Hypothalamus (tissue), 51 donors: ENCODE measurements at places on chromosomes 12 and 14.

DNA sequence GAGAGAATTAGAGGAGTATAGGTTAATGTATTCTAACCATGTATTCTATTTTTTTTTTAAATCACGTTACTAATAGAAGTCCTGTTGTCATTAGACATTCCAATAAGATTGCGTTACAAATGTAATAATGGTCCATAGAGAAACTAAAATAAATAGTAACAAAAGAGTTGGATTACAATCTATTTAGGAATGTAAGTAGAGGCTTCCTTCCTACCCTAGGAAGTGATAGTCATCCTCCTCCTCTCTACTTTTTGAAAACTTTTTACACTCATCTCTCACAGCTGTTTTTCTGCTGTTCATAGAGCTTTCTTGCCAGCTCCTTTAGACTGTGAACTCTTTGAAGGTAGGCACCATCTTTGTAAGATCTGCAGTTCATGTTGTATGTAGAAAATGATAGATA, 23.6 kb downstream of the TRHDE start:
- DNase-seq: no peak

- DNase-seq: no peak
Measured at GRCh38 chr14:55348766-55349453, 62.7 kb downstream of the ATG14 start.

DNA sequence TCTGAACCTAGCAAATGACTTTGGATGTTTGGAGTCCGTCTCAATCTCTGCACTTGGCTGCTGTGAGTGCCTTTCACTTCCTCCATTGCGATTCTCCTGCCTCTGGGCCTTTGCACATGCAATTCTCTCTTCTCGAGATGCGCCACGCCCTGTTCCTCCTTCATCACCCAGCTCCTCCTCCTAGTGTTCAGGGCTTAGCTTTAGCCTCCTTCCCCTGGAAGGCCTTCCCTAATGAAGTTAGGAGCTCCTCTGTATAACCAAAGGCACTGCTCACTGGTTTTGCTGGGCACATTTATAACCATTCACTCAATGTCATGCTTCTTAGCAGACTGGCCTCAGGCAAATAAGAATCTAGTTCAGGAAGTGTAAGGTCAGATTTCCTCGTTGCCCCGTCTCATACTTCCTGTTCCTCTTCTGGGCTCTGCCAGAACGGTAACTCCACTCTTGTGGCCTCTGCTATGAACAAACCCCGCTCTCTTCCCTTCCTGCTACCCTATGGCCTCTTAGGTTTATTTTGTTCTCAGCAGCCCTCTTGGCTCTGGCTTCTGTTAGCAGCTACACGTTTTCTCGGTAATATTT, 171.4 kb downstream of the CRADD start:
- DNase-seq: no peak

- no peak for DNase-seq
Measured at GRCh38 chr14:96693987-96694386, 103.2 kb upstream of the VRK1 start.

DNA sequence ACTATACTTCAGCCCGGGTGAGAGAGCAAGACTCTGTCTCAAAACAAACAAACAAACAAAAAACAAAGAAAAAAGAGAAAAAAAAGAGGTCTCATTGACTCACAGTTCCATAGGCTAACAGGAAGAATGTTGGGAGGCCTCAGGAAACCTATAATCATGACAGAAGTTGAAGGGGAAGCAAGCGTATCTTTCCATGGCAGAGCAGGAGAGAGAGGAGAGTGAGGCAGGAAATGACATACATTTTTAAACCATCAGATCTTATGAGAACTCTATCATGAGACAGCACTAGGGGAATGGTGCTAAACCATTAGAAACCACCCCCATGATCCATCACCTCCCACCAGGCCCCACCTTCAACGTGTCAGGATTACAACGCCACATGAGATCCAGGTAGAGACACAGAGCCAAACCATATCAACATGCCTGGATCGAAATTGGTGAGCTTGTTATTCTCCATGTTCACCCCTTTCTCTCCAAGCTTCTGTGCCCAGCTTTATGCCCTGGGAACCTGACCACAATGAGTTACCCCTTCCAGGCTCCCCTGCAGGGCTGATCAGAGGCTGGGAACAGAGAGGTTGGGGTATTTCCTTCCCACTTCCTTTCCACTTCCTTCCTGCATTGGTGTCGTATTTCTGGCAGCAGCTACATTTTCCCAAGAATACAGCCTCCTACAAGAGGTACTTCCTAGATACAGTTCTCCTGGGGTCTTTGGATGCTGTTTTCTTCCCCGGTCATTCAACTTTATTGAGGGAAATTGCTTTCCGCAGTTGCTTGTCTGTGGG, 219.3 kb upstream of the FLRT2 start:
- DNase-seq: no peak

DNA sequence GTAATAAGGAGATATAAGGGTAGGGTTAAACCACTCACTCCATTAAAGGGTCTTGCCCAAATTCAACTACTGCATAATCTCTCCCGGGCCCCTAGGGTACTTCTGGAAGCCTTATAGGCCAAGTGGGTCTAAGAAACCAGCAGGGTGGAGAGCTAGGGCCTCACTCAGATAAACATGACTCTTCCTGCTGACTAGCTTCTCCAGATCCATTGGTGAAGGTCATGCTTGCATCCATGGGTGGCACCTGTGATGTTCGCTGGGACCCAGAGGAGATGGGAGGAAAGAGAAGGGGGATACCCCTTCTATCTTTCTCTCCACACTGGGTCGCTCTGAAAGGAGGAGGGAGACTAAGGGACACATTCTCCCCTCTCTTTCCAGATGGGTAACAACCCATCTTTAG, 36.1 kb upstream of the HIGD1C start:
- no peak for DNase-seq

GRCh38 chr12:51322452-51322851, 1.5 kb downstream of the BIN2 start:
- no peak for DNase-seq

- DNase-seq: no peak
Measured at GRCh38 chr12:31249356-31249755, 76.6 kb downstream of the SINHCAF start.

DNA sequence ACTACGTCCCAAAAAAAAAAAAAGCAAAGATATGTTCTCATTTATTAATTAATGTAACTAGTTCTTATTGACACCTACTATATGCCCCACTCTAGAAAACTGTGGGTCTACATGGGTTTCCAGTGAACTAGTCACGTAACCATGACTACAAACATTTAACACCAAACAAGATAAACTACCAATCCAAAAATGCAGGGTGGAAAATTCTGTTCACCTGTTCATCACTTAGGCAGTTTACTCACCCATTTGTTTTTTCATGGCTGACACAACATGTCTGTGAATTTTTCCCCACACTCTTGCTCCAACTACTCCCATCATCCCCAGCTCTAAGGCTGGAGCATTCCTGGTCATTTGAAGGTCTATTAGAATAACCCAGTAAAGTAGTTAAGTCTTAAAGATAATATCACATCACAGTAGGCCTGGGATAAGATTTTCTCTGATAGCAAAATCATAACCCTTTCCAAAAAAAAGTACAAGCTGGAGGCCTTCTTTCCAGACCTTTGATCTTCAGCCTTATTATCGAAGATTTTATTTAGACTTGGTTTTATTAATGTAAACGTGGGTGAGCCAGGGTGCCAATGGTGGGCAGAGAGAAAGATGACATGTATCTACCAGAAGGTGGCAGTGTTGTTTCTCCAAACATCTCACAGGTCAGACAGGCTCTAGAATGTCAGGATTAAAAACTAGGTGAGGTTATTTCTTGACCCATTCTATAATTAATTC, 61.6 kb upstream of the DAAM1 start:
- DNase-seq: no peak

DNA sequence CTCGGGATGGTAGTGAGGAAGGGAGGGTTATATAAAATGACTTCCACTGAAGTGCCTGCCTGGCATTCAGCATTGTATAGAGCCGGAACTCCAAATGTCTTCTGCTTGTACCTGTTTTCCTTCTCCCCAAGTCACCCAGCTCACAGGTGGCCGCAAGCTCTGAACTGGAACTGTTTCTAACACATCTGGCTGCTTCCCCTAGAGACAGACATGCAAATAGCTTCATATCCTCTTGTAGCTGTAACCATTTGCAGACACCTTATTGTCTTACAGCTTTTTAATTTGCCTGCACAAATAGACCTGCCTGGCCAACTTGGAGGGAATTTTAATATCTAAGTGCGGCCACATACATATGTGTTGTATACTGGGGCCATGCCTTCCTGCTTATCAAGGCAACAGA, 126.0 kb downstream of the CHST11 start:
- no peak for DNase-seq

- DNase-seq: no peak
Measured at GRCh38 chr12:53495903-53496751, 3.1 kb downstream of the MAP3K12 start.

- no peak for DNase-seq
Measured at GRCh38 chr14:50812856-50813543, 18.0 kb downstream of the NIN start.

DNA sequence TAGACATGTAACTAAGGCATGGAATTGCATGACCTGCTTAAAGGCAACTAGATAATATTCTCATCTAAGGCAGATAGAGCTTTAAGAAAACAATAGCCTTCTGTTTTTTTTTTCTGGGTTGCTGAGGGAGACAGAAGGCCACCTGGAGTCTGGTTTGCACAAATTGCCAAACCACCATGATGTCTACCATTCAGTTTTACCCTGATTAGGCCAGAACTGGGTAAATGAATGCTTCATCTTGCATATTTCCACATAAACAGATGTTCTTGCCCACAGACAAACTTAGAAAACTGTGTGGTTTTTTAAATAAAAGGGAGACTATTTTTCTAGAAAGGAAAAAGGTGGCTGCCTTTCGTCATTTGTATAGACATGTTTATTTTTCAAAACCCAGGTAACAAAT, 278.7 kb upstream of the PRICKLE1 start:
- DNase-seq: no peak

- DNase-seq: no peak
Measured at GRCh38 chr12:121804417-121805111, 755 bp downstream of the SETD1B start.

DNA sequence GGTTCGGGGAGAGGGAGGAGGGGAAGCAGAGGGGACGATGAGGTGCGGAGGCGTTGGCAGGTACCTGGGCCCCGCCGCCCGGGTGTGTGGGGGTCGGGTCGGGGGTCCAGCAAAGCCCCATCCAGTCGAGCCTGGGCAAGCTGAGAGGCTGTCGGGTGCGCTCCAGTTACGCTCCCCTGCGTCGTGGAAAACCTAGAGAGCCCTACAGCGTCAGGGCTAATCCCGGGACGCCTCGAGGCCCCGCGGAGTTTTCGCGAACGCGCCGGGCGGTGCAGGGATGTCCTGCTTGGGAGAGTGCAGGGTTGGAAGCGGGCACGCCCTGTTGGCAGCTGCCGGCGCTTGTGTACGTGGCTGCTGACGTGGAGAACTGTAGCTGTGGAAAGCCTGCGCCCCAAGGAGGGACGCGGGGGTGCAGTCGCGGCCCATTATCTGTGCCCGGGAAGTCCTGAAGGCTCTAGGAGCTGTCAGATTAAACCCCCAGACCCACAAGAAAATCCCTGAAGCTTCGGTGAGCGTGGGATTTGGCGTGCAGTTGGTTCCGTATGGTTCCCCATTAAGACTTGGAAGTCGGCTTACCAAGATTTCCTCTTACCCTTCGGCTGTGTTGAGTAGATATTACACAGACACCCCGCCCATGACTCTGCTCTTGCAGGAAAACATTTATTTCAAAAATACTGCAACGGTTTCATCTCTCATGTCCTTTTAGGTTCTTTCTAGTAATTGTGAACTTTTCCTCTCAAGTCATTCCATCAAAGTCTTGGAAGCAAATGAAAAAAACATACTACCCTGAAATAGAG, 11.3 kb upstream of the SLC38A2 start:
- DNase-seq: peak; percentile 79

- DNase-seq: no peak
Measured at GRCh38 chr12:12047682-12048081, 23.1 kb upstream of the BCL2L14 start.

DNA sequence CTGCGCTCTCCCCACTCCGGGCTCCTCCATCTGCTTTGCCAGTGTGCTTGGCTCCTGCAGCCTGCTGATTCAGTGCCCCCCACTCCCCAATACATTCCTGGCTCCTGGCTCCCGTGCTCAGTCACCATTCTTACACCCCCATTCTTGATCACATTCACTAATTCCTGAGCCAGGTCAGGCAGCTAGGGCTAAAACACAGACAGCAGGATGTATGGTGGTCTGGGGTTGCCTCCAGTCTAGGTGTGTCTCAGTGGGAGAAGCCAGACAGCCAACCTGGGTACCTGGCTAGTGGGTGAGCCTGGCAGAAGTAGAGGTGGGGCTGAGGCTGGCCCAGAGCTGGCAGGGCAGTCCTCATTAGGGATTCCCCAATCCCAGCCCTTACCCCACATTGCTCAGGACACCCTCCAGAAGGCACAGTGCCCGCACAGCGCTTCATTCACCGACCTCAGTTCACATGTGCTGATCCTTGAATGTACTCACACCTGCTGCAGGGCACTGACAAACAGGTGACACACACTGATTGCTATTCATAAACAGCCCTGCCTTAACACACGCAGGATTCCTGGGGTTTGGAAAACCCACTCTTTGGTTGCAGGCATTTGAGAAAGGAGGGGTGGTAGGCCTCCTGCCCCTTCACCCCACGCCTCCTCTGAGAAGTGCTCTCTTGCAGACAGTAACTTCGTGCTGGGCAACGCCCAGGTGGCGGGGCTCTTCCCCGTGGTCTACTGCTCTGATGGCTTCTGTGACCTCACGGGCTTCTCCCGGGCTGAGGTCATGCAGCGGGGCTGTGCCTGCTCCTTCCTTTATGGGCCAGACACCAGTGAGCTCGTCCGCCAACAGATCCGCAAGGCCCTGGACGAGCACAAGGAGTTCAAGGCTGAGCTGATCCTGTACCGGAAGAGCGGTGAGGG, 1.7 kb downstream of the KCNH3 start:
- DNase-seq: no peak

DNA sequence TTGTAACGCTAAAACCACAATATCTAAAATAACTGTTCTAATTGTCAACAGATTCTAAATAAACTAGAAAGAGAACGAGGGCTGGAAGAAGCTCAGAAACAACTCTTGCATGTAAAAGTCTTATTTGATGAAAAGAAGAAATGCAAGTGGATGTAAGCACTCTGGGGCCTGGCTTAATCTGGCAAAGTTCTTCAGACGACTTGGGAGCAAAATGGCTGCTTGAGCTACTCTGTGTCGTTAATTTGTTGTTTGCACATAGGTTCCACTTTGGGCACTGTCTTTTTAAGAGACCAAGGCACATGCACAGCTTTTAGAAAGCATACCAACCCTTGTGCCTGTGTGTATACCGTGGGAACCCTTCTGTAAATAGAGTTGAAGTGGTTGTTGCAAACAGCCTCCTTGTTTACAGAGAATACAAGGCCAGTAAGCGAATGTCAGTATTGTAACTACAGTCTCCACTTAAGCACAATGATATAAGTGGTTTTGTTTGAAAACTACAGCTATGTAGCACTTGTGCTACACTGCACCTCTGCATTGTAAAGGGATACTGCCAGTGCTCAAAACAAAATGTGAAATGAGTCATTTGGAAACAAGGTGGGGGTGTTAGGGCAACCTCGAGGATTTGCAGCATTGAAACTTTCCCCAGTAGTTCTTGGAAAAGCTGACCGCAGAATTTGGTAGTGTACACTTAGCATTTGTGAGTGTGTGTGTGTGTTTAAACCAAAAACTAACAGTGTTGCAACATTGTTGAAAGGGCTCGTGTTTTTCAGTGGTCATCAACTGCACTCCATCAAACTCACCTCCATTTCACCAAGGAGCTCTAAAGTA, 154.3 kb downstream of the CEP83 start:
- DNase-seq: no peak
